ENCODE measurements at places on chromosomes 2 and 18.

DNA sequence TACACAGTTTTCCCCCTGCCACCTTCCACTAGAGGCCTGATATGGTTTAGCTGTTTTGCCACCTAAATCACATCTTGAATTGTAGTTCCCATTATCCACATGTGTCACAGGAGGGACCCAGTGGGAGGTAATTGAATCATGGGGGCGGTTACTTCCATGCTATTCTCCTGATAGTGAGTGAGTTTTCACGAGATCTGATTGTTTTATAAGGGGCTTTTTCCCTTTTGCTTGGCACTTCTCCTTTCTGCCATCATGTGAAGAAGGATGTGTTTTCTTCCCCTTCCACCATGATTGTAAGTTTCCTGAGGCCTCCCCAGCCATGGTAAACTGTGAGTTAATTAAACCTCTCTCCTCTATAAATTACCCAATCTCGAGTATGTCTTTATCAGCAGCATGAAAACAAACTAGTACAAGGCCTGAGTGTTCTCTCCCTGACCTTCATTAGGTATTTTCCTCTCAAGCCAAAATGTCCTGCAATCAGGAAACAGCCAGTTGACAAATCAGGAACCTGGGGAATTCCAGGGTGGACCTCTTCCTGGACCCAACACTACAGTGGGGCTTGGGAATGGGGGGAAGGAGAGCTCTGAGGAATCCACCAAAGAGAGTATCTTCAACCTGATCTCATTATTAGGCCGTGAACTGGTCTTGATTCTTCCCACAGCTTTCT, 129.9 kb downstream of the TXNL1 start:
- no peak for DNase-seq

- no peak for DNase-seq
These were observed 532.8 kb downstream of the FBXO15 start for GRCh38 chr18:73614812-73615211.

DNA sequence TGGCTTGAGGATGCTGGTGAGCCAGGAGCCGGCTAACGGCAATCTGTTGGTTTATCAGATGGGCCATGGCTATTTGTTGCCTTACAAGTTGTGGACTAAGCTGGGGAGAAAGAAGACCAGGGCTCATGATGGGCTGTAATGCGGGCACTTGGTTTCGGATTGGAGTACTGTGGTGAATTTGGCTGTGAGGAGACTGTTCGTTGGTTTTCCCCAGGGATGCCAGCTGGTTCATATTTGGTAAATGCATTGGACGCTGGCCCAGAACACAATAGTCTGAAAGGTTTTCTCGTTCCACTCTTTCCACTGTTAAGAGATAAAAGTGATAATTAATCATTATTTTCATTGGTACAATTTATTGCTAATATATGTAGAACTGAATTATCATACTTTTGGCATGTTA, 108.9 kb downstream of the SATB2 start:
- no peak for DNase-seq

DNA sequence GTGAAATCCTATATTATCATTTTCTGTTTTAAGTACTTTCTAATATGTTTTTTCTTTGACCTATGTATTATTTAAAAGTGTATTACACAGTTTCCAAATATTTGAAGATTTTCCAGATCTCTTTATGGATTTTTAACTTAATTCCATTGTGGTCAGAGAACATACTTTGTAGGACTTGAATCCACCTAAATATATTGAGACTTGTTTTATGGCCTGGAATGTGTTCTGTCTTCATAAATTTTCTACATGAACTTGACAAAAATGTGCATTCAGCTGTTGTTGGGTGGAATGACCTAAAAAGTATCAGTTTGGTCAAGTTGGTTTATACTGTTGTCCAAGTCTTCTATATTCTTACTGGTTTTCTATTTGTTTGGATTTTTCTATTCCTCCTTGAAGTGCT, 33.8 kb upstream of the TMEM247 start:
- DNase-seq, result no peak

DNA sequence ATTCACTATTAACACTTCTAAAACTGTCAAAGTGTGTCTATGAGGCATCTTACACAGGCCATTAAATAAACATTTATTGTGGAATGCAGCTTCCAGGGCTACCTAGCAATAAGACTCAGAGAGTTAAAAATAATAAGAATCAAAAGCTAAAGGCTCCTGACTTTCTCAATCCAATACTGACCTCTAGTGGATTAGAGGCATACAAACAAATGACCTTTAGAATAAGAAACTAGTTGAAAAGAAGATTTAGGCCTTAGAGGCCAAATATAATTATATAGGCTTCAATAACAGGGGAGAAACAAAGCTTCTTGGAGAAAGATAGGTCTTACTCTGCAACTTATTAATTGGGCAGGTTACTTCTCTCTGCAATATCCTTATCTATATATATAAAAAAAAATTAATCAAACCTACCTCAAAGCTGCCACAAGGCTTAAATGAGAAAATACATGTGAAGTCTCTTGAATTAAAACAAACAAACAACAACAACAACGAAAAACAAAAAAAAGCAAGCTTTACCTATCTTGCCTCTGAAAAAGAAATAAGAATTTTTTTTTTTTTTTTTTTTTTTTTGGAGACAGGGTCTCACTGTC, 246.1 kb downstream of the EXOC6B start:
- DNase-seq, result peak; percentile 52

DNA sequence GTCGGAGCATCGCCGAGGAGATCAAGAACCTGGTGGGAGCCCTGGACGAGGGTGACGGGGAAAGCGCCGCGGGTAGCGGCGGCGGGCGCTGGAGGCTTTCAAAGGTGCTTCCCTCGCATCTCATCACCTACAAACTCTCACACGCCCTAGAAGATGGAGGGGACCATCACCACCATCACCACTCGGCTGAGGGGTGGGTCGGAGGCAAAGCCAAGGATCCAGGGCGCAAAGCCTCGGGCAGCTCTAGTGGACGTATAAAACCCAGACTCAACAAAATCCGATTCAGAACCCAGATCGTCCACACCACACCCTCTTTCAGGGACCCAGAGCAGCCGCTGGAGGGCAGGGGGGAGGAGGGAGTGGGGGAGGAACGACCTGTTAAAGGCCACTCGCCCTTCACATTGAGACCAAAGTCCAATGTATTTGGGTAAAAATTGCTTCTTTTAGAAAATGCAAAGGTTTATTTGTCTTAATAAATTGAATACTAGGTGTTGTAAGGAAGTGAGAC, 1.5 kb downstream of the SOWAHC start:
- no peak for DNase-seq

DNA sequence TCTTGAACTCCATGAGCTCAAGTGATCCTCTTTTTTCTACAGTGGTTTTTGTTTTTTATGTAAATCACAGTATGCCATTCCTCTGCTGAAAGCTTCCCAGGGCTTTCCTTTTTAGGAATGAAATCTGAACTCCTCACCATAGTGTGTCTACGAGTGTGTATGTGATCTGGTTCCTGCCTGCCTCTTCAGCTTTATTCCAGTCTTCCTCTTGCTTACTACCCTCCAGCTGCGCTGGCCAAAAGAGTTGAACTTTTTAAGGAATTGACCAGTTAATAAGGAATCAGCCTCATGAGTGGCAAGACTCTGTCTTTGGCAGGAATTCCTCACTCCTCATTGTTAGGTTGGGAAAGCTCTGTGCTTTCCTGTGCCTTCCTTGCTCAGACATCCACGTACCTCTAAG, 4.0 kb downstream of the CCT7 start:
- no peak for DNase-seq

GRCh38 chr18:42113529-42114191, 158.6 kb downstream of the PIK3C3 start:
- DNase-seq, result peak; percentile 13

DNA sequence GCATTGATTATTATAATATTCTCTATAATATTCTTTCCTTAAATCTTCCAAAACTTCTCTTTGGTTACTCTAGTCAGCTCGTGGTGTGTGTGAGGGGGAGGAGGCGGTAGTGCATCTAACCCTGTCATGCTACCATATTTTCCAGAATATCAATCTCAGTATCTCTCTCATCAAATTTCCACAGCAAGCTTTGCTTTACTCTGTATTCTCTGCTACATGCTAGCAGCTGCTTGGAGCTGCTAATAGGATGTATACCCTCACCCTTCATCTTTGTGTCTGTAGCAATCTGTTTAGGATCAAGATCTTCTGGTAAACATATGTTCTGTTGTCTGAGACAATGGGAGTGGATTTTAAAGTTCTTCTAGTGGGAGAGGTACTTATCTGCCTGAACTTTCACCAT, 303.8 kb upstream of the KLHL14 start:
- DNase-seq, result peak; percentile 81

DNA sequence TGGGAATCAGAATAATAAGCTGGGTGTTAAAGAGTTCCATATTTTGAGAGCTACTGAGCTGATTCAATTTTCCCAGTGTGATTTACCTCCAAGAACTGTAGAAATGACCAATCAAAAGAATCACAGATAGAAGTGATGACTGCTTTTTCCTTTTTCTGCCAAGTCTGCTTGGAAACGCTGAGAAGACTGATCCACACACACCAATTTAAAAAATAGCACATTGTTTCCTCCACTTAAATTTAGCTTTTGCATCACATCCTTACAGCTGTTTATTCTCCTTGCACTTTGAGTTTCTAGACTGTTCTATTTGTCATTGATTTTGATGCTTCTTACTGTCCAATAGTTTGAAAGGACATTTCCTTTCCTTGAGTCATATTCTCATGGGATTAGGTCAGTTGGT, 590.3 kb upstream of the CHAC2 start:
- no peak for DNase-seq
